Ovary (tissue), 10 donors: ENCODE measurements at places on chromosomes 11 and 22. TPM values are rescaled to one million over a fixed set of nuclear protein-coding genes. Genes with fewer than 3 reads are reported as not detected.

The LDLRAD3 gene
- 14.5 TPM for total RNA-seq

DNA sequence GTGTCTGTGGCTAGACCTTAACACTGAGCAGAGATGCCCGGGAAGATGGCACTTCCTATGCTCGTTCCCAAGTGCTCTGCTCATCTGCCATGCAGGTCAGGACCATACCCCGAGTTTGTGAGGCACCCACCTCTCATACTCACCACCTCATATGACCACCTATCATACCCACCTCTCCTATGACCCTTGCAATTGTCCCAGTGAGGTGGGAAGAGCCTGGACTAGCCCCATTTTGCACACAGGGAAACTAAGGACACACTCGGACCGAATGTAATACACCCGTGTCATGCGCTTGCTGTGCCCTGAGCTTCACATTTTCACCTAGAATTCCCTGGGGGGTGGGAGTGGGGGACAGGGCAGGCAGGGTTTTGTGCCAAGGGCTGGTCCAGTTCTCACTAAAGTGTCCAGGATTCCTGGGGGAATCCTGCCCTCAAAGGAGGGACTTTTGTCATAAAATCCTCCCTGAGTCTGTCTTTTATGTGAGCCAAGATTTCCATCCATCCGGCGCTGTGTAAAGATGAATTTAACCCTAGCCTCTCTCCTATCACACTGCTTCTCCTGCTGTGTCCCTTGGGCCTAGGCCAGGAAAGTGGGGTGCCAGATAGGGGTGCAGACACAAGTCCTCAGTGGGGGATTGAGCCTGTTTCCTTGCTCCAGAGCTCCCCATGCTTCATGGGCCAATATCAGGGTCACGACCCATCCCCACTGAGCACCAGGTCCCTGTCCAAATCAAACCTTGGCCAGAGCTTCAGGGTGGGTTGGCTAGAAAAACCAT lies 20.0 kb downstream of the TPBGL start:
- no peaks in the 10 kb centered on the region for H3K36me3 ChIP-seq
- no peaks in the 10 kb centered on the region for H3K4me1 ChIP-seq
- peak; percentile 16 for DNase-seq
- H3K27ac ChIP-seq, result no peak overlapping the region
- H3K4me3 ChIP-seq, result no peak overlapping the region
- no peaks in the 10 kb centered on the region for H3K27me3 ChIP-seq

- no peaks in the 10 kb centered on the region for H3K36me3 ChIP-seq
- H3K27me3 ChIP-seq, result no peaks in the 10 kb centered on the region
- H3K4me3 ChIP-seq, result no peak overlapping the region
- no peak for DNase-seq
- H3K4me1 ChIP-seq, result peaks cover 17% of the 10 kb centered on the region
Measured at GRCh38 chr11:13320688-13321087, 43.1 kb downstream of the BMAL1 start.

DNA sequence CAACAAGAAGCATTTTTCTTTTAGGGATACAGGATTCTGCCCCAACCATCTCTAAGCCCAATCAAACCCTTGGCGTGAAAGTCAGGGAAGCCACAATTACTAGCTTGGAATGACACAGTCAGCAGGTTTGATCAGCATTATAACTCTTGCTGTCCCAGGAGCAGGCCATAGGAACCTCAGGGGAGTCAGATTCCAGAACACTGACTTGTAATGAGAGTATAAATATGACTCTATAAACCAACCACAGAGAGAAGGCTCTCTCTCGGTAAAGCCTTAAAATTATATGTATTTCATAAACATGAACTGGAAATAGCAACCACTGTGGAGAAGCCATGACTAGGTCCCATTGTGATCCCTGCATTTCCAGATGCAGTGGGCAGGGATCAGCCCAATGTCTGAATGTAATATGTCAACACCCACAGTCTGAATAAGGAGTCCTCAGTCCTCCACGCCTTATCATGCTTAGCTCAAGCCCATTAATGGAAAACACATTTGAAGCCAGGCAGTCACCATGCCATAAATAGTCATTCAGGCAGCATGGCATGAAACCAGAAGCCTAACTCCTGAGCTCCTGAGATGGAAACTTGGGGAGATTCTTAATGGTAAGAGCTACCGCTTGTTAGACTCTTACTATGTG lies 99.1 kb upstream of the MTNR1B start:
- H3K36me3 ChIP-seq, result no peaks in the 10 kb centered on the region
- H3K27ac ChIP-seq, result no peak overlapping the region
- no peak for DNase-seq
- no peak overlapping the region for H3K4me3 ChIP-seq
- no peaks in the 10 kb centered on the region for H3K4me1 ChIP-seq

- no peak overlapping the region for H3K27ac ChIP-seq
- H3K27me3 ChIP-seq, result no peaks in the 10 kb centered on the region
Measured at GRCh38 chr11:59953463-59954218, 10.2 kb upstream of the OOSP4A start.
